NCI-H1105 (cell line): ENCODE measurements at places on chromosomes 7 and 10.

DNA sequence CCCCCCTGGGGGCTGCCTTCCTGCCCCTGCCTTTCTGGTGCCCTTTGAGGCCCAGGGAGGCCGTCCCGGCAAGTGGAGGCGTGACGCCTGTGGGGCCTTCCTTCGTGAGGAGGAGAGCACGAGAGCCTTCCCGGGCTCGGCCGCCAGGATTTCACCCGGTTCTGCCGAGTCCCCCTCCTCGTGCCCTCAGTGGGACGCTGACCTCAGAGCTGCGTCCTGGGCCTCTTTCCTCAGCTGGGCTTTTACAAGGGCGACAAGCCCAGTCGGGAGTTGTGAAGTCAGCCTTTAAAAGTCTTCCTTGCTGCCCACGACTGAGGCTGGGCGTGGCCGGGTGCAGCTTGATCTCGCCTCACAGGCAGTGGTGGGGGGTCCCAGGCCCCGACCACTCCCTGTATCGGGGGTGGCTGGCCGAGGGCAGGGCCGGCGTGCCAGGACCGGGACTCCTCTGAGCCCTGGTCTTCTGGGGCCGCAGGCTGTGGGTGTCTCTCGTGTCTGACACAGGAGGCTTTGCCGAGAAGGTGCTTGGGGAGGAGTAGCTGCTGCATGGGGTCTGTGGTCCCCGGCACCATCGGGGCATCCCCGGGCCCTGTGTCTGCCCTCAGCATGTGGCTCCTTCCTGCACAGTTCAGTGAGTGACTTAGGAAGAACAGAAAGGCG, 41.8 kb downstream of the FAM20C start:
- no peak for DNase-seq

- DNase-seq = no peak
These were observed 135.7 kb downstream of the DYNC2I1 start for GRCh38 chr7:158991824-158992621.

DNA sequence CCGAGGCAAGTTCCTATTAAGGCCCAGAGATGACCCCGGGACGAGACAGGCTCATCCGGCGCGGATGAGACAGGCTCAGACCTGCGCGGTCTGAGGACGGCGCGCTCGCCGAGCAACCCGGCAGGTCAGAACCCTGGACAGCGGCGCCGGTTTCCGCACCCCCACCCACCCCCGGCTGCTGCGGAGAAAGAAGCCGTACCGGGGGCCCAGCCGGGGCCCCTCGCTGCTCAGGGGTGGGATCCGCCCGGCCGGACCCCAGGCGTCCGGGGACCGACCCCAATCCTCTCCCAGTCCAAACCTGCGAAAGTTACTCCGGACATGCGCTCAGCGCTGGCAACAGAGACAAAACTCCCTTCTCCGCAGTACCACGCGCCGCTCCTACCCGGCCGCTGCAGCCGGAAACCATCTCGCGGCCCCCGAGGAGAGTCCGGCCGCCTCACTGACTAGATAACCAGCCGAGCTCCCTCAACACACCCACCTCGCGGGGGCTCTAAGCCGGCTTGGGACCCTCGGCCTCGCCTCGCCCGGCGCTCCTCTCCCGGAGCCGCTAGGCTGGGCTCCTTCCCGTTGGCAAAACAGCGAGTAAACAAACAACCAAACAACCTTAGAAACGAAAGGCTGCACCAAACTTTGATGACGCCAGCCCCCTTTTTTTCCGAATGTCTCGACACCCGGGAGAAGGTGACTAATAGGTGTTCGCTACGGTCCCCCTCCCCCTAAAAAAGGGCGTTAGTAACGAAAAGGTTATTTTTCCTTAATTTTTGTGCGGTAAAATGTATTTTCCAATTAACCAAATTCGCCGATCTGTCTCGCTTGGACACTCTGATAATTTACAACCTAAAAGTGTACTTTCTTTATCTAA, 2.3 kb upstream of the DRGX start:
- no peak for DNase-seq

DNA sequence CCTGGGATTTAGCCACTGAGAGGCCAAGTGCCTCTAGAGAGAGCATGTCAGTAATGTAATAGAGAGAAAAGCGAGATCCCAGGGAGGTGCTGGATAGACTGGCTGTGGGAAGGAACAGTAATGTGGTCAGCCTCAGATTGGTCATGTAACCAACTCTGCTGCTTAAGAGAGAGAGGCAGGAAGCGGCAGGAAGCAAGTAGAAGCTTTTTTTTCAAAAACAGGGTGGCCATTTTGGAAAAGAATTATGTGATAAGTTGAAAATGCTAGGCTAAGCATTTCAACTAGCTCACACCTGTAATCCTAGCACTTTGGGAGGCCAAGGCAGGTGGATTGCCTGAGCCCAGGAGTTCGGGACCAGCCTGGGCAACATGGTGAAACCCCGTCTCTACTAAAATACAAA, 3.7 kb upstream of the PCOLCE start:
- no peak for DNase-seq

- DNase-seq = no peak
These were observed 18.4 kb downstream of the RCC1L start for GRCh38 chr7:75055155-75055554.

DNA sequence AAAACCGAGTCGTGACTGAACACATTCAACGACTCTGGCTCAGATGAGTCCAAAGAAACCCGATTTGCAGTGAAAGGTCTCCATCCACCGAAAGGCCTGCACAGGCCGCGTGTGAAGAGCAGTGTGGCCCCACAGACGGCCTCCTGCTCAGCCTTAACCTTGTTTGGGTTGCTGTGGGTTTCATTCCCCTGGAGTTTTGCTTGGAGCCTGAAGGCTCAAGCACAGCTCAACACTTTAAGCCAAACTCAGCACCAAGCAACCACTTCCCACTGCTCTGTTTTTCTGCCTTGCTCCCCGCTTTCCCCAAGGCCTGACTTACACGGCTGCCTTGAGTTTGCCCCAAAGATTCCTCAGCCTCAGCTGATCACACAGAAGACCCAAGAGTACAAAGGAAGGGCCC, 398.2 kb upstream of the NFE2L3 start:
- no peak for DNase-seq

- DNase-seq = no peak
These were observed 49.5 kb upstream of the HDAC9 start for GRCh38 chr7:18445916-18446520.

DNA sequence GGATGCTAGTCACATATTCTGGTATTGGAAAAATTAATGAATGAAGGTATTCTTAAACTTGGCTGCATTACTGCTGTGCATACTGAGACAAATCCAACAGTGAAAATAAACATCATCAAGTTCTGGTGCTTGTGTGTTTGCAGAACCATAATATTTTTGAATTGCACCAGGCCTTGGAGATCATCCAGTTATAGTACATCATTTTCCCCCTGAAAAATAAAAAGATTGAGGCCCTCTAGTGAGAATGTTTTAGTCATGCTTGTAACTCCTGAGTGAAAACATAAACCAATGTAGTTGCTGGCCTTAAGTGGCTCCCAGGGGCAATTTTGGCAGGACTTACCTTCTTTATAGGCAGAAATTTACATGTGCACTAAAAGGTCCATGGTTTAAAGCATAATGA, 218.8 kb upstream of the TMEM229A start:
- DNase-seq = no peak

- DNase-seq = no peak
These were observed 70.0 kb downstream of the CAMK1D start for GRCh38 chr10:12419262-12419847.

- DNase-seq = no peak
These were observed 13.4 kb downstream of the BCCIP start for GRCh38 chr10:125836746-125837145.

DNA sequence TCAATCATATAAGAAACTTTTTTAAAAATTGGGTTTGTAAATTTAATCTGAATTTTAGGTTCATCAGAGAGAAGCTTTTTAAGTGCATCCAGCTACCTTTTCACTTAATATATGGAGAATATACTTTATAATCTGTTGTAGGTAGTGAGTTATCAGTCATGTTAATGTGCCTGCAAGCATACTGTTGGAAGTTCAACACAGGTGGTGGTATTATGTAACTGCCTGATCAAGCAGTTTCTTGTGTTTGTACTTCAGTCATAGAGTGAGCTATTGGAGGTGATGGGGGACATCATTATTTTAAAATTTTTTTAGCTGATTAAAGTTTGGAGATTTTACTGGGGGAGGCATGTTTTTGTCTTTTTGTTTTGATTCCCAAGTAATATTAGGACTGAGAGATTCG, 2.5 kb downstream of the TNKS2 start:
- DNase-seq = no peak

DNA sequence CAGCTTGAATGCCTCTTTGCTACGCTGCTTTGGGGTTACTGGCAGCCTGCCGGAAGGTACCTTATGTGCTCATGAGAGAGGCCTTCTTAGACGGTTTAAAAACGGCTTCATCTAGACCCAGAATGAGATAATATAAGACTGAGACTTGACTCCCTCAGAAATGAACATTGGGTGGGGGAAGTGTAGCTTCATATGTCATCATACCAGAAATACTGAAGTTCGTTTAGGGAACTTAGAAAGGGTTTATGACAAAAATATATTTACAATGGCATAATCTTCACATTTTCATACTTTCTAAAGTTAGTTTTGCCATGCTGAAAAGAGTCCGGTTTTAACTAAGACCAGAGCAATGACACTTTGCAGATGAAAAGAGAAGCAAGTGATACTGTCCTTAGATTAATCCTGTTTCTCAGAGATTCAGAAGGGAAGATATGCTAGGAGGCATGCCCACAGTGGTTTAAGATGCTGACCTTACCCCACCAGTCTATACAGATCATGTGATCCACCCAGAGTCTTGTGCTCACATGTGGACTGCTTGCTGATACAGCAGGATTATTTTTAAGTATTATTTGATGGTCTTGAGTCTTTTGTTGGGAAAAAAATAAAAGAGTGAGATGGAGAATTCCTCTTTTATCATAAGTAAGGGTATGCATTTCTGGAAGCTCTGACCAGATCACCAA, 40.8 kb upstream of the HGF start:
- no peak for DNase-seq

- no peak for DNase-seq
These were observed 303.3 kb downstream of the IPMK start for GRCh38 chr10:57964351-57964750.

DNA sequence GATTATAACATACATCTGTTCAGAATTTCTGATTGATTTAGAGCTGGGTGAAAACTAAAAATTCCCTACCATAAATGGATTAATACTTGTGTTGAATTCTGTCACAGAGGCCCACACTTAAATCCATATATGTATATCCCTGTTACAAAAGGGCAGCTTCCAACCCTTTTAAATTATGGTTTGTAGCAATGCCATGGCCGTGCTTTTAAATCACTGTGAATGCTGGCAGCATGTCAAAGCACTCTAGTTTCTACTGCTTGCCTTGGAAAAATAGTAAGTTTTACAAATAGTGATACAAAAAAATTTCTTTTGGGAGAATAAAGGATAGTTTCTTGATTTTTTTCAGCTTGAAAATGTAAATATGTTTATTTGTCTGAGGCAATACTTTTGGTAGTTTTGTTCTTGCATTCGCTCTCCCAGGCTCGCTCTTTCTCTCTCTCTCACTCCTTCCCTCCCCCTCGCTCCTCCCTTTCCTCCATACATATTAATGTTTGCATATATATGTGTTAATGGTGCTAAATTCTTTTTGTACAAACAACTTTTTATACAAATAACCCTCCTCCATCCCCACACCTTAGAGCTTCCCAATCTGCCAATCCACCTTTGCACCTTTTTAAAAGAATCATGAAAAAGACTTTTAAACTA, 29.8 kb downstream of the TES start:
- DNase-seq = no peak

DNA sequence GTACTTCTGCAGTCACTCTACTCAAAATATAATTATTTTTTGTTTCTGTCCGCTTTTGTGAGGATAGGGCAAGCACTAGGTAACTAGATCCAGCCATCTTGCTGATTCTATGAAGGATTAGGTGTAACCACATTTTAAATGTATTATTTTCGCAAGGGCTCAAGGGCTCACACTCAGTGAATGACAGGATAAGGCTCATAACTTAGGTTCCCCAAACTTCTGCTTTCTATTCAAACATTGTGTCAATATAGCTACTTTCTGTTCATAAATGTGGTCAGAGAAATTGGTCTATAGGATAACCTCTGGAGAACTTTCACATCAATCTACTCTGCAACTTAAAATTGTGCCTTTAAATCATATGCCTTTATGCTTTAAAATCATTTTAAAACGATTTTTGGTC, 1141.2 kb downstream of the SORCS1 start:
- DNase-seq = no peak

DNA sequence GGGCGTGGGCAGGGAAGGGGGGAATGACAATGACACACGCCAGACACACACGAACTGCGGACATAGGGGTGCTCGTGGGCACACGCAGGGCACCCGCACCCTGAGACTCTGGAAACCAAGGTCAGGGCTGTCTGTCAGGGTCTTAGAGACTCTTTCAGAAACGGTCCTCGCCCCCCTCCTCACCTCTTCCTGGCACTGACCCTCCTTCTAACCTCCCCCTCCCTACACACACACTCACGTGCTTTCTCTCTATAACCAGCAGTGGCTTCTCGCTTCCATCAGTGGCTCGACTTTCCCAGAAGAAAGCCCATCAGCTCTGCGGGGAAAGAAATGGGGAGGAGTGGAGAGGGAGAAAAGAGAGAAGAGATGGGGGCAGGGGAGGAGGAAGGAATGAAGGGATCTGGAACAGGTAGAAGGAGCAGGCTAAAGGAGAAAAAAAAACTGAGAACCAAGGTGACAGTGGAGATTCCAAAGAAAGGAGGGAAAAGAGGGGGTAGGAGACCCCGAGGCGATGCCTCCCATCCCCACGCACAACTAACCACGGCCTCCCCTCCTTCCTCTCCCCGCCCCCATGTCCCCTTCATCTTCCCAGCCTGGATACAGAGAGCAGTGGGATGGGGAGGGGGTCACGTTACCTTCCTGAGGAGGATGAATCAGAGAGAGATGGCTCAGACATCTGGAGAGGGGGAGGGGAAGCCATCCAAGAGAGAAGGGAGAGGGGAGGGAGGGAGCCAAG, 1.7 kb upstream of the VGF start:
- DNase-seq = no peak

GRCh38 chr7:15433151-15433550, 128.7 kb downstream of the AGMO start:
- peak; percentile 53 for DNase-seq

DNA sequence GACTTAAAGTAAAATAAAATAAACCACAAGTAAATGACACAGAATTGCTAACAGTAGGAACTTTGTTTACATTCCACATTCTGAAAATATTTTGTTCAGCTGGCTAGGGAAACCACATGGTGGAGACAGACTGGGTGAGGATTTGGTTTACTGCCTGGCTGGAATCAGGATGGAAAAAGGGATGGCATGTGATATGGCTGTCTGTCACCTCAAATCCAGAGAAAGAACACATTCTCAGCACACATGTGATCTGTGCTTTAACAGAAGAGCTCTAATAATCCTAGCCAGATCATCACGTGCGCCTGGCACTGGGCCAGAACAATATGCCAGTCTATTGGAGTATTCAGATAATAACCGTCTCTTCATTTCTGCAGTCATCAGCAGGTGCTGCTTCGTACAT, 90.9 kb upstream of the PIP4K2A start:
- DNase-seq = peak; percentile 90

DNA sequence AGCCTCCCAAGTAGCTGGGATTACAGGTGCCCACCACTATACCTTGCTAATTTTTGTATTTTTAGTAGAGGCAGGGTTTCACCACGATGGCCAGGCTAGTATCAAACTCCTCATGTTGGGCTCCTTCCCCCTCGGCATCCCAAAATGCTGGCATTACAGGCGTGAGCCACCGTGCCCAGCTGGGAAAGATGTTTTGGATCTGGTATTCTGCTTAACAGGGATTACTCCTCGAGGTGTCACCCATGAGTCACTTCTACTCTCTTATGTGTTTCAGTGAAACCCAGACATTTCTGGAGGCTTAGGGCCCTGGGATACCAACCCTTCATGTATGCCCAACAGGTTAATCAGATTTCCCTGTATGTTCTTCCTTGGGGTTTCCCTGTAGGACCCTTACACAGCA, 11.8 kb upstream of the OPN4 start:
- DNase-seq = no peak

- no peak for DNase-seq
These were observed 46.4 kb downstream of the TYW1B start for GRCh38 chr7:72781631-72782030.
